ENCODE measurements at places on chromosomes 7 and 10. TPM values are rescaled to one million over a fixed set of nuclear protein-coding genes. Genes with fewer than 3 reads are reported as not detected.

The ASAH2 gene
- 0.72 TPM for total RNA-seq

The URGCP gene
- 23.2 TPM for total RNA-seq

The DHTKD1 gene
- 36.4 TPM for total RNA-seq

The CALHM1 gene
- total RNA-seq: not detected

The UPK3BL1 gene
- total RNA-seq: 9.6 TPM

The DNAH11 gene
- total RNA-seq: not detected

The TMEM140 gene
- 3.0 TPM for total RNA-seq

The GIMAP4 gene
- total RNA-seq: 0.14 TPM

The SPOCK2 gene
- 0.44 TPM for total RNA-seq

The CYP3A4 gene
- not detected for total RNA-seq

The OR6V1 gene
- total RNA-seq: not detected

The ASZ1 gene
- total RNA-seq: not detected

The INSYN2A gene
- under 0.01 TPM for total RNA-seq

The ZCWPW1 gene
- total RNA-seq: 0.43 TPM

The CASP2 gene
- 8.3 TPM for total RNA-seq

The UCMA gene
- not detected for total RNA-seq

The TMEM270 gene
- not detected for total RNA-seq

The GIMAP8 gene
- under 0.01 TPM for total RNA-seq

The TAS2R3 gene
- 2.0 TPM for total RNA-seq

The CYP2W1 gene
- 1.8 TPM for total RNA-seq

The ZNF365 gene
- total RNA-seq: 7.0 TPM

The SLC18A2 gene
- not detected for total RNA-seq

The NAT16 gene
- total RNA-seq: not detected

The LAMB4 gene
- 0.29 TPM for total RNA-seq

The PKD1L1 gene
- under 0.01 TPM for total RNA-seq

The FBXL13 gene
- 1.1 TPM for total RNA-seq

The INPP5F gene
- total RNA-seq: 21.4 TPM

The NPFFR1 gene
- not detected for total RNA-seq

The ARHGAP21 gene
- total RNA-seq: 68.7 TPM

The GALNT17 gene
- not detected for total RNA-seq

The AGAP6 gene
- 4.0 TPM for total RNA-seq

The STEAP4 gene
- total RNA-seq: under 0.01 TPM

The CYP2C19 gene
- total RNA-seq: not detected

The ETV1 gene
- 52.7 TPM for total RNA-seq

The SLC29A4 gene
- 1.0 TPM for total RNA-seq

The PNLIP gene
- not detected for total RNA-seq

The GSTO1 gene
- 299 TPM for total RNA-seq

The GSTO2 gene
- 0.22 TPM for total RNA-seq

The GOLGA7B gene
- not detected for total RNA-seq

The MMD2 gene
- total RNA-seq: not detected

The INMT gene
- total RNA-seq: 17.8 TPM

The UTF1 gene
- not detected for total RNA-seq

The BMPR1A gene
- total RNA-seq: 46.6 TPM

The ACSM6 gene
- total RNA-seq: not detected

The EEPD1 gene
- 3.1 TPM for total RNA-seq
